Panc1 (cell line): ENCODE measurements at places on chromosomes 16 and 17. TPM values are rescaled to one million over a fixed set of nuclear protein-coding genes. Genes with fewer than 3 reads are reported as not detected.

CCL16 gene
- total RNA-seq, result not detected

DNA sequence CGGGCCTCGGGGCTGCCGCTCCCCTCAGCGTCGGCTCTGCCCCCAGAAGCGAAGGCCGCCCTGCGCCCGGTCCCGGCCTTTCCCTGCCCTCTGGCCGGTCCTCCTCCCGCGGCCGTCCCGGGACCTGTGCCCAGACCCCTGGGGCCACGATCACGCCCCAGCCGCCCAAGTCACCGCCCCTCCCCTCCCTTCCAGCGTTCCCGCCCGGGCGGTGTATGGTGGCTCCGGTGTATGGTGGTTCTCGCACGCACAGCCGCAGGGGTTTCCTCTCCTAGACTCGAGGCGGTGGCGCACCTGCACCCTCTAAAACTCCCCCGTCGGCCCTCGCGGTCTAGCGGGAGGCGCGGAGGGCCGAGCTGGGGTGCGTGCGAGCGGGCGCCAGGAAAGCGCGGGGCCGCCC, 10.0 kb downstream of the TIGD7 start:
- no peak for DNase-seq

DNA sequence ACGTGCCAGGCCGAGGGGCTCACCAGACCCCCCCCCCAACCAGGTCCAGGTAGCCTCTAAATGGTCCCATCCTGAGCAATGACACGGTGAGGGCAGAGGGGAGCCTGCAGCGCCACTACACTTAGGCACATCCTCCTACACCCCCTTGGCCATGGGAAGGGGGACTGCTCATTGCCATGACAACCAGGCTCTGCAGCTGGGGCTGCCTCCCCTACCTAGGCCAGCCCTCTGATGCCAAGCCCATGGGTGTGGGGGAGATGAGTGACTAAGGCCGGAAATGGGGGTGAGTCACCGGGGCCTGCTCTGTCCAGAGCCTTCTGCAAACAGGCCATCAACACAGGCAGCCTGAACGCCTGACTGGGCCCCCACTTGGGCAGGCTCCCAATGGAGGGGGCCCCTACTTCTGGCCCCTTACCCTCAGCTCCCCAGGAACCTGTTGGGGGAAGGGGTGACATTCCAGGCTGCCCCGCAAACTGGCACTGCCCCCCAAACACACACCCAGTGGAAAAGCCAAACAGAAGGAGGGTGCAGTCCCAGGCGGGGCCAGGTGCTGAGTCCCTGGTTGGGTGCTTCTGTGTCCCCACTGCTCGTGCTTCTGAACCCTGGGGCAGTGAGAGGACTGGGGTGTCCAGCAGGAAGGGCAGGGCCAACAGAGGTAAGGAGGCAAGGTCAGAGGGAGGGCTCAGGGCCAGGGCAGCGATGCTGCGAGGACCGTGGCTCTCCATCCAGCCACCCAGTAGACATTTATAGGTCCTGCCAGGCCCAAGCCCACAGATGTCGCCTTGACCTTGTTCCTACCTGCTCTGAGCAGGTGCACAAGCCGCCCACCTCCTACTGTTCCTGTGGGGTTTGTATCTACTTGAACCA, 8.2 kb downstream of the PLCD3 start:
- DNase-seq, result no peak

SKAP1 gene
- total RNA-seq, result 0.90 TPM

DNA sequence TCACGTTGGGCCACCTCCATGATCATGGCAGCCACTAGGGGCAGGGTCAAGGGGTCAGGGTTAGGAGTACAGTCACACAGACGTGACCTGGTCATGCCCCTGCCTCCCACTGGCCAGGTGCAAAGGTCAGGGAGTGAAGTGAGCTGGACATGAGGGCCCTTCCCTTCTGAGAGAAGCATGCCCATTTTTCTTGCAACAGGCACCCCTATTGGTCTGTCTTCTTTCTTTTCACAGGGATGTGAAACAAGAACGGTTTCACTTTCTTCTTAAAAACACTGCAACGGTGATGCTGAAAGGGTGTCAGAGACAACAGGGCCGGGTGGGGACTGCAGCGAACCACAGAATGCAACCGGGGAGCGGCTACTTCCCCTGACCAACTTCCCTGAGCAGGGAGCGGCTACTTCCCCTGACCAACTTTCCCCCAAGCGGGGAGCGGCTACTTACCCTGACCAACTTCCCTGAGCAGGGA, 52.1 kb upstream of the DOC2B start:
- no peak for DNase-seq

GRCh38 chr17:64148699-64149098, 18.8 kb upstream of the ERN1 start:
- no peak for DNase-seq

ZNF785 gene
- total RNA-seq, result 6.2 TPM

DNA sequence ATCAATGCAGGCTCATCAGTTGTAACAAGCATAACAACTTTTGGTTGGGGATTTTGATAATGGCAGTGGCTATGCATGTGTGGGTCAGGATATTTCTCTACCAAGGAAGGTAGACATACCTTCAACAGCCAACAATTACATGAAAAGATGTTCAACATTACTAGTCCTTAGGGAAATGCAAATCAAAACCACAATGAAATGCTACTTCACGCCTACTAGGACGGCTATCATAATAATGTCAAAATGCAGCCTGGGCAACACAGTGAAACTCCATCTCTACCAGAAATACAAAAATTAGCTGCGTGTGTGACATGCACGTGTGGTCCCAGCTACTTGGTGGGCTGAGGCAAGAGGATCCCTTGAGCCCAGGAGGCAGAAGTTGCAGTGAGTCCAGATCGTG, 7.3 kb upstream of the SLC5A10 start:
- DNase-seq, result no peak

GRCh38 chr16:26070302-26071100, 378.7 kb downstream of the HS3ST4 start:
- no peak for DNase-seq

- no peak for DNase-seq
Observed at GRCh38 chr17:57406131-57406980, 150.0 kb downstream of the MSI2 start.

DNA sequence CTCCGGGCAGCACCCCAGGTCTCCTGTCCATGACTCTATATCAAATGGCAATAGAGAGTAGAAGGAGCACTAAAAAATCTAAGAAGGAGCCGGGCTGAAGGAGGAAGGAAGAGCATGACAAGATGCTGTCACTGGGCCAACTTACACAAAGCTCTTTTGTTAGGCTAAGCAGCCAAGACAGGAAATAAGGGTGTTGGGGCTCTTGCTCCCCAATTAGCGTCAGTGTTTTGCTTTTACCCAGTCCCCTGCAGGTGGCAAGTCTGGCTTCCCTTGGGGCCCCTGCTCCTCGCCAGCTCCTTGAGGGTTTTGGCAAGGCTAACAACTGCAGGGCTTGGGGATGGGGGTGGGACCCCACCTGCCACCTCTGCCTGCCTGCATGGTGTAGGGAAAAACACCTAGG, 120.5 kb downstream of the CCT6B start:
- no peak for DNase-seq

SMTNL2 gene
- not detected for total RNA-seq

DNA sequence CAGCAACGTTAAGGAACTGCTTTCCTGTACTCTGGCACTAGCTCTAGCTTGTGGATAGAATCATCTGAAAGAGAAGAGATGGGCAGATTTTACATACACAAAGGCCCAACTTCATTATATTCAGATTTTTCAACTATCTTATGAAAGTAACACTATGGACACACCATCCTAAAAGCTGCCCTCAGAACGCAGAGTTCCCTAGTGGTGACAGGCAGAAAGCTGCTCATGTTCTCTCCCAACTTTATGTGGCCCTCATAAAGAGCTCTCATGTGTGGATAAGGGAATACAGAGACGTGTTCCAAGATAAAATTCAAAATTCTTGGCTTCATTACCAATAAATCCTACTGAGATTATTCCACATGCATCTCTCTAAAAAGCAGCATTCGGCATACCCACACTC, 1.5 kb downstream of the CFAP20 start:
- no peak for DNase-seq

DNA sequence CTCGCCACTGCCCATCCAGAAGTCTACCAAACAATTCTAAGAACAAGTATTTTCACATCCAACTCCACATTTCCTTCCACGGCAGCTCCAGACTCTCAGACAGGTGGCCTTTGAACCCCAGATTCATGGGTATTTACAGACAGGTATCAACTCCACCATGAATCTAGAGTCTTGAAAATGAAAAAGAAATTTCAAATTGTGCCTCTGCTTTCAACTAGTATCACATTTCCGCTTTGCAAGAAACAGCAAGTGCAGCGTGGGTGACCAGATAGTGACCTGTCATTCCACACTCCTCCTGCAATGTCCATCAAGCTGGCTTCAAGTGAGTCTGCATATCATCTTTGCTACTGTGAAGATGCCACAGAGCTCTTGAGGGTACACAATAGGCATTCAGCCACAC, 232.4 kb upstream of the RPL38 start:
- DNase-seq, result no peak

DNA sequence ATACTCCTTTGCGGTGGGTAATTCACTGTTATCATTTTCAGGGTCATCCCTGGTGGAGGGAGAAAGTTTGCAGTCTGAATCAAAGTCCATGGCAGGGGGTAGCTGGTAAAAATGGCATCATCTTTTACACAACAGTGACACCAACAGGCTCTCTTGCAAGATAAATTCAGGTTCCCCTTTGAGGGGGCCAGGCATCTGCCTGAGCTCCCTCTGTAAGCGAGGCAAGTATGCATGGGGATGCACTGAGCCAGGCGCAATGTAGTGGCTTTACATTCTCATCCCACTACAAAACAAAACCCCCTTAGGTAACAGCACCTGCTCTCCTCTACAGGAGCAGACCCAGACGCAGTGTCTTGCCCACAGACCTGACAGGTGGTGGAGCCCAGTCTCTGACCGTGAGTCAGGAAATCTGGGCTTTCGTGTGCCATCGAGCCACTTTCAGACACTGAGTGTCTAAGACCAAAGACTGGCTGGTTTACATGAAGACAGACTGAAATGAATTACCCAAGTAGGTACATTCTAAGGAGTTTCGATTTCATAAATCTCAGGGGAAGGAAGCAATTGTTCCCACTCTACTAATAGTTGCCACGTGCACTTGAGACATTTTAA, 17.7 kb downstream of the LITAFD start:
- DNase-seq, result no peak

CDH3 gene
- total RNA-seq, result 16.7 TPM

HS3ST3B1 gene
- 0.59 TPM for total RNA-seq

KIF19 gene
- total RNA-seq, result not detected

CHTF8 gene
- total RNA-seq, result 116 TPM

DNA sequence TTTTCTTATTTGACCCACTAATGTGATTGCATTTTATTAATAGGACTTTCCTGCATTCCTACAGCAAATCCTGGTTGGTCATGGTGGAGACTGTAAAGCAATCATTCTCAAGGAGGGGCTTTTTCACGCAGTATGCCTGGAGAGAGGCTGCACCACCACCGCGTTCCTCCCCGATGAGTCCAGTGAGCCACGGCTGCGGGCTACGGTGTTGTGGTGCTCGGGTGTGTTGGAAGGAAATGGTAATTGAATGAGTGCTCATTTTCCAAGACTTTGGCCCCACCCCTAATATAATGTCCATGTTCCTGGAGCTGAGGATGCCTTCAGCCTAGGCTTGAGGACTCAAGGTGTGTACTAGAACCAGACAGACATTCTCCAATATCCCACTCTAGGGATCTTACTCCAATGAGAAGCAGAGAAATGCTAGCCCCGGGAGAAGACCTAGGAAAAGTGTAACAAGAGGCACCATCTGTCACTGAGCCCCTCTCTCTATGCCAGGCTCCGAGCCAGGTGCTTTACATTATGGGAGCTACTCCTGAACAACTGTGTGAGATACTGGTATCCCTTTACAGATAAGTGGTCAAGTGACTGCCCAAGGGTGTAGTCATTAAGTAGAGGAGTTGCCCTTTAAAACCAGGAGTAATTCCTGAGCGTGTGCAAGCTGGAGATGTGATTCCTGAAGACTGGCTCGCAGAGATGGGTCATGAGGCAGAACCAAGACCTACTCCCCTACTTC, 39.4 kb downstream of the HEATR6 start:
- DNase-seq, result no peak

CARD14 gene
- total RNA-seq, result not detected

GRCh38 chr17:17813055-17813724, 23.6 kb downstream of the SREBF1 start:
- DNase-seq, result no peak

IL34 gene
- total RNA-seq, result 5.8 TPM

DNA sequence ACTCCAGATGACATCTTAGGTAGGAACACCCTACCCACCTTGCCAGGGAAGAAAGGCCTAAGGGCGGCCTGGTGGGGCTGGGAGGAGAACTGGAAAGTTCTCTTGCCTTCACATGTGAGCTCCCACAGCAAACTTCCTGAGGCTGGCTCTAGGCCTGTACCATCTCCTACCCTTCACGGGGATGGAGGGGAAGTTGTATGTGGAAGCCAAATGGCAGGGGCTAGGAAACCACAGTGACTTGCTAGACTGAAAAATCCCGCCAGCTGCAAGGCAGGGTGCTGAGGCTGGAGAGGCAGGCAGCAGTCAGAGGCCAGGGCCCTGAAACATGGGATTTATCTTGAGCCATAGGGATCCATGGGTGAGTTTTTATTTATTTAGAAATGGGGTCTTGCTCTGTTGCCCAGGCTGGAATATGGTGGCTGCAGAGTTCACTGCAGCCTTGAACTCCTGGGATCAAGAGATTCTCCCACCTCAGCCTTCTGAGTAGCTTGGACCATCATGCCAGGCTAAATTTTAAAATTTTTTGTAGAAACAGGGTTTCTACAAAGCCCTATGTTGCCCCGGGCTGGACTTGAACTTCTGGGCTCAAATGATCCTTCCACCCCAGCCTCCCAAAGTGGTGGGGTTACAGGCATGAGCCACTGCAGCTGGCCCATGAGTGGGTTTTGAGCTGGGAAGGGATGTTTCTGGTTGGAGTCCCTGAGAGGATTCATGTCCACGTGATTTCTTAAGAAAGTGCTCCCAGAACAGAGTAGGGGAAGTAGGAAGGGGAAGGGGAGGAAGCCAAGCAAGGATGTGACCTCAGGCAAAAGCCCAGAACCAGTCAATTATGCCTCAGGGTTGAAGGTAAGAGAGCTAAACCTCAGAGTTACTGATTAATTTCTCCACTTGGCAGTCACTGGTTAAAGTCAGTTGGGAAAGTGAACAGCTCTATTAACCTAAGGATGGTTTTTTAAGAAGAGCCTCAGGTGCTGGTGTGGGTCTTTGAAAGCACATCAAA, 4.0 kb upstream of the KAT8 start:
- DNase-seq, result no peak

DNA sequence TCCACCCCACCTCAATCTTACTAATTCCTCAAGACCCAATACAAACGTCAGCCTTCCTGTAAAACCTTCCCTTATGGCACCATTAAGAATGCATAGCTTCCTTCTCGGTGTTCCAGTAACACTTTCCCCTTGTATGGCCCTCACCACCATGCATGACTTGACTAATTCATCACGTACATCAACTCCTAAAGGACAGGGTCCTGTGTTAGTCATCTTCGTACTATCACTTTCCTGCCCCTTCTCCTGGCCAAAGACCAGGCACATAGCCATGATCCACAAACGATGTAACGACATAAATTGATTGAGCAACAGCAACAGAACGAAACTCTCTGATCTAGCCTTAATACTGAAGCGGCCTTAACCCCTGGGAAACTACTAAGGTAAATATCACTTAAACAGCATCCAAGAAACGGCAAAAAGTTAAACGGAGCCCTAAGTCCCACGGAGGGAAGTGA, 612 bp downstream of the PSMD12 start:
- no peak for DNase-seq
